ENCODE measurements at places on chromosomes 7 and 10.

DNA sequence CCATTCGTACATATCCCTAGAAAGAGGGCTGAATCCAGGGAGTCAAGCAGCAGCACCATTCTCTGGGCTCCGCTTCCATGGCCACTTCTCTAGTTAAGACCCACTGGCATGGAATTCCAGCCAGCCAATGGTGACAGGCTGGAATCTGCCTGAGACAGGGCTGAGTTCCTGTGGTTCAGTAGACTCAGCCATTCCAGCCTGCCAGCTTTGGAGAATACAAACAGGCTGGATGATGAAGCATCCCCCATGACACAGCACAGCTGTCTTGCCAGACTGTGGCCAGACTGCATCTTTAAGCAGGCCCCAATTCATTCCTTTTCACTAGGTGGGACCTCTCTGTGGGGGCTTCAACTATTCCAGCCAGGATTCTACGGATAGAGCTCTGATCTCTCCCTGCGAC lies 329.6 kb downstream of the XPNPEP1 start:
- DNase-seq: no peak

- DNase-seq: no peak
These were observed 108.3 kb upstream of the CDK6 start for GRCh38 chr7:92944633-92945032.

DNA sequence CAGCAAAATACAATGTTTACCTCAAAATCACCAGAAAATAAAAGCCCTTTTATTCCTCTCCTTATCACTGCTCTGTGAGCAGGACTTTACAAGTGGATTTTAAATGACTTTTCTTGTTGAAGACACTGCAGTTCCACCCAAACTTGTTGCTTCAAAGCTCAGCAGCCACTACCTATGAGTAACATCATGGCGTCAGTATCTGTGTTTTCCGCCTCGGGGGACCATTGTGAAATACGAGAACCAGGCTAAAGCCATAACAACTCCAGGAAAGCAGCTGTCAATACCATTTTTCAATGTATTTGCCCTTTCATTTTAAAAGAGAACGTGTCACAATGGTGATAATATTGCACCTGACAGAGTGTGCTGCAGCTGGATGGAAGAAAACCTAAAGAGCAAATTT lies 284.0 kb upstream of the RNF32 start:
- no peak for DNase-seq

- DNase-seq: peak; percentile 45
These were observed at the start of gene CAV1 for GRCh38 chr7:116524609-116525297. CAV1 (plus strand) TSS chr7:116525036; CDS start chr7:116525063, 27 bp downstream.

DNA sequence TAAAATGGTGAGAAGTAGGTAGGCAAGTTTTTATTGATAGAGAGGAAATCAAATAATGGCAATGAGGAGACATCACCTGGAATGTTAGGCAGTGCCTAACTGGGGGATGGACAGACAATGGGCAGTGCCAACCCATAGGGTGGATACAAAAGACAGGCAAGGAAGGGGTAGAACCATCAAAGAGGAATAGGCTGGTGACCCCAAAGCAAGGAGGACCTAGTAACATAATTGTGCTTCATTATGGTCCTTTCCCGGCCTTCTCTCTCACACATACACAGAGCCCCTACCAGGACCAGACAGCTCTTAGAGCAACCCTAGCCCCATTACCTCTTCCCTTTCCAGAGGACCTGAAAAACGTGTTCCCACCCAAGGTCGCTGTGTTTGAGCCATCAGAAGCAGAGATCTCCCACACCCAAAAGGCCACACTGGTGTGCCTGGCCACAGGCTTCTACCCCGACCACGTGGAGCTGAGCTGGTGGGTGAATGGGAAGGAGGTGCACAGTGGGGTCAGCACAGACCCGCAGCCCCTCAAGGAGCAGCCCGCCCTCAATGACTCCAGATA lies 30.0 kb downstream of the PRSS2 start:
- DNase-seq: no peak

DNA sequence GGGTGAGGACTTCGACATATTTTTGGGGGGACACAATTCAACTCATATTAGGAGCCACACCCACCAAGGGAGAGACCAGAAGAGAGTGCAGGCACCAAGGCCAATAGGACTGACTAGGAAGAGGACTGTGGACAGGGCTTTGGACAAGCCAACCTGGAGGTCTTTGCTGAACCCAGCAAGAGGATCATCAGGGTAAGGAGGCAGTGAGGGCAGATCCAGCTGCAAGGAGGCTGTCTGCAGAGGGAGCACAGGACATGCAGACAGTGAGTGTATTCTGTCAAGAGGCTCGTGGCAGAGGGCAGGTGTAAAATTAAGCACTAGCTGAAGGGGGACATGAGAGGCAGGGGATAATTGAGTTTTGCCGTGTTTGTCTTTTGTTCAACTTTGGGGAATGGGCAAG lies 83.4 kb upstream of the MGMT start:
- DNase-seq: no peak

- DNase-seq: no peak
These were observed 13.6 kb downstream of the ASB13 start for GRCh38 chr10:5652746-5653145.

GRCh38 chr10:58335306-58336005 lies 650 bp downstream of the UBE2D1 start:
- no peak for DNase-seq

DNA sequence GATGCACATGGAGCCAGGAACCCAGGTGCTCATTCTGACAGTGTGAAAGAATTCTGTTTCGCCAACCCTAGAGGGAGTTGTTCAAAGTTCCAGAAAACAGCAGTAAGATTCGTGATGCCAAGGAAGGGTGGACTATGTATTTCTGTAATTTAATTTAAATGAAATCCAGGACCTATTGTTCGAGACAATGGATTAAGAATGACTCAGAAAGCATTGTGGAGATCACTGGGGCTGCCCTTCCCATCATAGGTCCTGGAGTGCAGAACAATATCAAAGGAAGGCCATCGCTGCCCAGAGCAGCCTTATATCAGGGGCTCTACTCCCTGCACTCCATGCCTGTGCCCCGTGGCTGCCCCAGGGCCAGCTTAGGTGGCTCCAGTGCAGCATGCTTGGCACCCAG lies 32.1 kb upstream of the CALD1 start:
- no peak for DNase-seq

- no peak for DNase-seq
These were observed 25.2 kb downstream of the CTBP2 start for GRCh38 chr10:125134916-125135770.

DNA sequence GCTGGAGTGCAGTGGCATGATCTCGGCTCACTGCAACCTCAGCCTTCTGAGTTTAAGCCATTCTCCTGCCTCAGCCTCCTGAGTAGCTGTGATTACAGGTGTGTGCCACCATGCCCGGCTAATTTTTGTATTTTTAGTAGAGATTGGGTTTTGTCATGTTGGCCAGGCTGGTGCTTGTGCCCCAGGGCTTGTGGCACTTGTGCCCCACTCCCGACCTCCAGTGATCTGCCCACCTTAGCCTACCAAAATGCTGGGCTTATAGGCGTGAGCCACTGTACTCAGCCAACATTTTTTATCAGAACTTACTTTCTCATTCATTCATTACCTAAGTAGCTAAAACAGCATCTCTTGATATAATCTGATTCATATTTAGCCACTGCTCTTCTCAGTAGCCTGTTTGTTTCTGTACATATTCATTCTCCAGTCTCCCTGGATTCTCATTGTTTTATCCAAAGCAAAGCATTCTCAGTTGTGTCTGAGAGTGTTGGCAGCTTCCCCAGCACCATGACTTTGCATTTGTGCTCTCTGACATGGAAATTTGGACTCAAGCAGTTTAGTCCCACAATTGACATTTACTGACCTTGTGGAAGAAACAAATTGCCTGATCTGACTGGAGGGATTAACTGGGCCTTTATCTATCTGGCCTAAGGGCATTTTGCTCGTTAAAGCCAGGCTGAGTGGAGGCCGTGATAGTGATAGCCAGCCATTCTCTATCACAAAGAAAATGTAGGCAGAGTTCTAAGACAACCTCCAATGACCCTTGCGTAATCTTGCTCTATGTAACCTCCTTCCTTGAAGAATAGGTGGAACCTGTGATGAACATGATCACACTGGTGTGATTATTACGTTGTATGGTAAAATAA lies 44.9 kb downstream of the AKR1B15 start:
- peak; percentile 69 for DNase-seq

- DNase-seq: no peak
These were observed 42.7 kb downstream of the SNX10 start for GRCh38 chr7:26334166-26334859.

GRCh38 chr7:17530244-17530643 lies 231.8 kb downstream of the AHR start:
- no peak for DNase-seq

- DNase-seq: no peak
These were observed 75.5 kb downstream of the MACC1 start for GRCh38 chr7:20141666-20142065.

DNA sequence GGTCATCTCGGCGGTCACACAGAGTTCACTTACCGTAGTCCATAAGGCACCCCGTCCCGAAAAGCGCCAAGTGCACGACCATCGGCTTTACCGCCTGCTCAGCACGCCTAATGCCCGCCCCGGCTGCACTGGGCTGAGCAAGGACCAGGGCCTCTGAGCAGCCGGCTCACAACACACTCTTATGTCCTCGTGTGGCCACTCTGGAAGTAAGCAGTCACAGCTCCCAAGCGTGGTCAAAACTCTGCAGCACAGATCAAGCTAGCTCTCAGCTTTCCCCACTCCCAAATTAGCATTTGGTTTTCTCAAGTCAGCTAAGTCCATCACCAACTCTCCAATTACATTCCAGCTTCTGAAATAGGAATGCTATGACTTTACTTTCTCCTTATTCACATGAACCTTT lies 57.7 kb downstream of the MAD1L1 start:
- DNase-seq: no peak

GRCh38 chr10:50946991-50947781 lies 61.8 kb upstream of the A1CF start:
- DNase-seq: no peak

DNA sequence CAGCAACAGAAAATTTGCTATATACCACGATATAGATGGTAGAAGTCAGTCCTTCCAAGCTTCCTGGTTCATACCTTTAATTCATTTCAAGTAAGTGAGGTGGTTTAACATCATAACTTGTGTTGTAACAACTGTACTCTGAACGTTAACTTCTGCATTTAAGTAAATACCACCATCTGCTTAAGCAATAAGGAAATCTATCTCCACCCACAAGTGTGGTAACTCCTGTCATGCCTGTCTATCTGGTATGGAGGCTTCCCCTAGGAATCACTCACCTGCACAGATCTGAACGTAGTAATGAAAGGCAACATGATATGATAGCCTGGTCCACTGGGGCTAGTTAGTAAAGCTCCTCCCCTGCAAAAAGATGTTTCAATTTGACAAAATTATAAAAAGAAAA lies 2.3 kb downstream of the ERLIN1 start:
- DNase-seq: no peak

DNA sequence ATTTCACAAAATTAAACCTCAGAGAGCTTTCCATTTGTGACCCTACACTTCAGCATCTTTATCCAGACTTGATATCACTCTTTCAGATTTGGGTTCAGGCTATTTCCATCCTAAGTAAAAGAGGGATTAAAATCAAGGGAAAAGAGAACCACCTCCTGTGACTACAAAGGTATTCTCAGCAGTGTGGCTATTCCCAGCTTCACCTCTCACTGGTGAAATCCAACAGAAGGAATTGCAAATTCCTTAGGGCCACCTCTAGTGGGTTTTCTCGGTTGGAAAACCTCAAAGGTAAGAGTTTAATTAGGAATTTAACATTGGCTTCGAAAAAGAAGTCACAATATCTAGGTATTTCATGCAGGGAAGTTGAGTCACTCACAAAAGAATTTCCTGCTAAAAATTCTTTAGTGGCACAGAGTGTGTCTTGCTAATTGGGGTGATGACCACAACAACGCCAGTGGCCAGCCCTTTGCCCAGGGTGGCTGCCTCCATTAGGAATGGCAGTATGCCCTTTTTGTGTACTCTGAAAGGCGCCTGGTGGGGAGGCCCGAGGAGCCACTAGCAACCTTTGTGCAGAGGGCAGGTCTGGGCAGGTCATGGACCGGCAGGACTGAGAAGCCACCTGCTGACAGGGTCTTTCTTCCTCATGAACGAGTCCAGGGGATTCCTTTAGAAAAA lies 52.2 kb downstream of the SEM1 start:
- no peak for DNase-seq

DNA sequence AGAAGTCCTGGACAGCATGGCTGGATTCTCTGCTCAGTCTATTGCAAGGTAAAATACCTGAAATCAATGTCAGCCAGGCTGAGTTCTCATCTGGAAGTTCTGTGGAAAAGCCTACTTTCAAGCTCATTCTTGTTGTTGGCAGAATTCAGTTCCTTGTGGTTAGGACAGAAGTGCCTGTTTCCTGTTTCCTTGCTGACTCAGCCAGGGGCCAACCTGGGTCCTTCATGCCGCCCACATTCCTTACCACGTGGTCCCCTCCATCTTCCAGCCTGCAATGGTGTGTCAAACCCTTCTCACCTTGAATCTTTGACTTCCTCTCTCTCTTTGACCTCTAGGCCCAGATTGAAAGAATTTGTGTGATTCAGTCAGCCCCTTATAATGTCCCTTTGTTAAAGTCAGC lies 197.1 kb upstream of the STK17A start:
- no peak for DNase-seq

DNA sequence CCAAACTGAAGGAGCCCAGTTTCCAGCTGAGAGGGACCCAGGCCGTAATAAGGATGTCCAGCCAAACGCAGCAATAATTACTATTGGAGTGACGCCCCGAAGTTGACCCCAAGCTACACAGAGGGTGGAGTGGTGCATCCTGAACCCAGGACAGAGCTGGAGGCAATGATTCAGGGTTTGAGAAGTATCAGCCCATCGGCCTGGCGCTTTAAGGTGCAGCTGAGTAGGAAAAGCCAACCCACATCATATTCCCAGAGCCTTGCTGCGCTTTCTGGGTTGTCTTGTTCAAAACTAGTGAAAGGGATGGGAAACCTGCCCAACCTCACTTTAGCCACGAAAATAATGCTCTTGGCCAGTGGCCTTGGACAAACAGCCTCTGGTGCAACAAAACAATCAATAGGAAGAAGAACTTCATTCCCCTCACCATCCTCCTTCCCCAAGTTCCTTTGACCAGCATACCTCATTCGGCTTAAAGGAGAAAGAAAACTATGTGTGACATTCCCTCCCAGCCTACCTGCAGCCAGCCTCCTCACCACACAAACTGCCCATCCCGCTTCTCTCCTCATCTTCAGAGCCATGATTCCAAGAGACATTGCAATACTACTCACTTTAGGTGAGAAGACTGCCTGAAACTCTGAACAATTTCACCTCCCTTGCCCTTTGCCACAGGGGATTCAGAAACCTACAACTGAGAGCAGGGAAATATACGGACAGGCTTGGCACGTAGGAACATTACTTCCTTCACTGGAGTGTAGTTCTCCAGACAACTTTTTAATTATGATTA lies 217.2 kb upstream of the MKLN1 start:
- DNase-seq: no peak

- no peak for DNase-seq
These were observed 156.2 kb downstream of the PARD3 start for GRCh38 chr10:34658934-34659333.

- no peak for DNase-seq
These were observed 583.5 kb downstream of the PTPRN2 start for GRCh38 chr7:158004123-158004490.

GRCh38 chr7:34835901-34836600 lies 178.0 kb downstream of the NPSR1 start:
- DNase-seq: no peak

- no peak for DNase-seq
These were observed 482 bp upstream of the CLDN12 start for GRCh38 chr7:90402785-90403173.

Measured in caudate nucleus (tissue), 63 donors.